ENCODE measurements at places on chromosomes 4 and X.

GRCh38 chrX:17820100-17820499 lies 41.0 kb downstream of the RAI2 start:
- no peak for DNase-seq

- DNase-seq, result peak; percentile 100
Measured at GRCh38 chr4:151540728-151541388, 131.9 kb downstream of the FHIP1A start.

GRCh38 chr4:182736207-182736606 lies 181.0 kb downstream of the DCTD start:
- peak; percentile 92 for DNase-seq

DNA sequence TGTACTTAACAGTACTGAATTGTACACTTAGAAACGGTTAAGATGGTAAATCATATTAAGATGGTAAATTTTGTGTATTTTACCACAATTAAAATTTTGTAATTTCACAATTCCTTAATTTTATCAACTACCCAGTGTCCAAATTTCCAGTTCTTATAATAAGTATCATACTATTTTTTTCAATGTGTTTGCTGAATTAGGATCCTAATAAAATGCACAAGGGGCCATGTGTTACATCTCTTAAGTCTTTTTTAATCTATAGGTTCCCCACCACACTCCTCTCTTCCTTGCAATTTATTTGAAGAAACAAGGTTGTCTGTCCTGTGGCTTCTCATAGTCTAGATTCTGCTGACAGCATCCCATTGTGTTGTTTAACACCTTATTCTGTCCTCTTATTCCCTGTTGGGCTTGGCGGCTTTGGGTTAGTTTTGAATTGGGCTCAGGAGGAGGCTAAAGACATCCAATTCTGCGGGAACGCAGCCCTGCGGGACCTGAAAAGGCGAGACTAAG lies 533 bp upstream of the SYAP1 start:
- no peak for DNase-seq

GRCh38 chrX:31213941-31214340 lies 142.1 kb upstream of the FTHL17 start:
- DNase-seq, result peak; percentile 43

- DNase-seq, result peak; percentile 3
Measured at GRCh38 chr4:31682796-31683195, 962.6 kb downstream of the PCDH7 start.

DNA sequence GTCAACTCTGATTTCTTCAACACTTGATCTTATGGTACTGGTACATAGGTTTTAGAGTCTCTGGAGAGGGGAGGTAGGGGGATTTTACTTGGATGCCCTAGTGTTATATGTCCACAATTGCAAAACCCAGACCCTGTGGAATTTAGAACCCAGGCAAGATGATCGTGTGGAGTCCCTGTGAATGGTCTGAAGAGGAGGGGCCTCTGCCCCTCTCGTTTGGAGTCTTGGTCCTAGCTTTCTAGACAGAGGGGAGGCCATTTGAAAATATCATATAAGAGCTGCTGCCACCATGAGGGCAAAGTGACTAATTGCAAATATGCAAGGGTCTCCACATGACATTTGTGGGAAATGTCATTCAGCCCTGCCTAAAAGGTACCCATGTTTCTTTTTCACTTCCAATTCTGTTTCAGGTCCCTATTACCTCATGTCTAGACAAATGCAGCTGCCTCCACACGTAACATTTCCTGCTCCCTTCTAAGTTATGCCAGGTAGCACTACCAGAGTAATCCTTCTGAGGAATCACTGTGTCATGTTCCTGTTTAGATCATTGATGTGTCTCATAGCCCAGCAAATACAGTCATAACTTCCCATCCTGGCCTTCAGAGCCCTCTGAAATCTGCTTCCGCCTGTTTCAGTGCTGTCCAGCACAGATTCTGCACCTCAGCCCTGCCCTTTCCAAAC lies 126.8 kb downstream of the KLHL8 start:
- peak; percentile 97 for DNase-seq

- DNase-seq, result peak; percentile 17
Measured at GRCh38 chrX:23575281-23575680, 92.0 kb upstream of the PRDX4 start.

DNA sequence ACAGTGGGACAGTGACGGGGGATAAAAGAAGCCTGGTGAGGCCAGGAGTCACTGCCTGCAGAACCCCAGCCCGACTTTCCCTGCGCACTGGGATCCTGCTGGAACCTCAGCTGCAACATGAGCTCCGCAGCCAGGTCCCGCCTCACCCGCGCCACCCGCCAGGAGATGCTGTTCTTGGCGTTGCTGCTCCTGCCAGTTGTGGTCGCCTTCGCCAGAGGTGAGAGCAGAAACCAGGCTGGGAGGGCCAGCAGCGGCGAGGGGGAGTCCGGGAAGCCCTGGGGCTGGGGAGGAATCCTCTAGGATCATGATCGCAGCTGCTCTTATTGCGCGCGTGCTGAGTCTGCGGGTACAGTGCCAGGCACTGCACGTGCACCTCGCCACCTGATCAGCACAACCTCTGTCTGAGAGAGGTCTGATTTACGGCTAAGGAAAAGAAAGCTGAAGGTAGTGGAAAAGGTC lies at the start of gene PF4V1:
Gene PF4V1, plus strand, starts transcription at position 51 of the 459 bp plus-strand sequence. Its CDS starts 67 bp downstream, at position 118.
- DNase-seq, result no peak

GRCh38 chrX:131477498-131477897 lies 66.4 kb upstream of the OR13H1 start:
- no peak for DNase-seq

DNA sequence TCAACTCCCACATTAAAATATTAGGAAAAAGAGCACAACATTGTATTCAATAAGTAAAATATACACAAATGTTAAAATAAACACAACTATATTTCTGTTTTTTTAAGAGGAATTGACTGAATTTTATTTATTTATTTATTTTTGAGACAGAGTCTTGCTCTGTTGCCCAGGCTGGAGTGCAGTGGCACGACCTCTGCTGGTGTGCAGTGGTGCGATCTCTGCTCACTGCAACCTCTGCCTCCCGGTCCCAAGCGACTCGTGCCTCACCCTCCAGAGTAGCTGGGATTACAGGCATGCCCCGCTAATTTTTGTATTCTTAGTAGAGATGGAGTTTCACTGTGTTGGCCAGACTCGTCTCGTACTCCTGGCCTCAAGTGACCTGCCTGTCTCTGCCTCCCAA lies 31.4 kb downstream of the TEX13A start:
- DNase-seq, result no peak

DNA sequence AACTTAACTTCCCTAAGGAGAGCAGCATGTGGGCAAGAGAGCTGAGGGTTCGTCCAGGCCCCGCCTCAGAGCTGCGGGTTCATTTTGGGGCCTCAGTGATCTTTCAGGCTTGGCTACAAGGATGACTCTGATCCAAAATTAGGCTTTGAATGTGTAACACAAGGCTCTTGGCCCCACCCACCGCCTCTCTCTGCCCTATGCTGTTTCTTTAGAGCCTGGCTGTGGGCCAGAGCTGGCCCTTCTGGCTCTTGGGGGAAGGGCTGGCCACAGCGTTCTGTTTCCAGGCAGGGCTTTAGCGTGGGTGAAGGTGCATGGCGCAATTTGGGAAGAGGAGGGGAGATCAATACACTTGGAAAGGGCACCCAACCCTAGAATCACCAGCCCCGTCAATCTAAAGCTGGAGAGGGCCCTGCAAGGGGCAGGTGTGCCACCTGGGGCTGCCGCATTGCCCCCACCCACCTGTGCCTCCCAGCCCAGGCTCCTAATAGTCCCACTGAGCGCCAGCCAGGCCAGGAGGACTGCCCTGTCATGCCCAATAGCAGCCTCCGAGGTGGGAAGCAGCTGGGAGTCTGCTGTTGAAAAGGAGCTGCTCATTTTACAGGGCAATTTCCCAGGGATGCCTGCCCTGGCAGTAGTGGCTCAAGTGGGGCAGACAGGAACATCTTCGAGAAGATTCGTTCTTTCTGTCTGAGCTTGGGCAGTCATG lies 84.5 kb upstream of the MAML3 start:
- DNase-seq, result peak; percentile 46

GRCh38 chr4:9927341-9928007 lies 93.8 kb downstream of the SLC2A9 start:
- no peak for DNase-seq

DNA sequence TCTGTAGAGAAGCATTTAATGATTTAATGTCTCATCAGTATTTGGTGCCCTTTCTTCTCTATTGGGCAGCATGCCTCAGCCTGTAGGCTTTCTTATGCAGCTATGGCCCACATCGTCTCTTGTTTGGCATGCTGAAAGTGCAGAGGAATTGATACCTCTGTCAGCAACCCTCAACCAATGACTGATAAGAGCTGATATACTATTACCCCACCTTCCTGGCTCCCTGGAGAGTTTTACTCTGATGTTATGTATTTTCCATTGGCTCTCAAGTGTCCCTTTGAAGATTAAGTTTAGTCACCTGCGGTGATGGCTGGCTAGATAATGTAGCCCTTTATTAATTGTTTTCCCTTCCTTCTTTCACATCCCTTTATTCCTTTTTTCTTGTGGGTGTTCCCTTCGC lies 41.2 kb upstream of the PDHA2 start:
- no peak for DNase-seq

- DNase-seq, result peak; percentile 60
Measured at GRCh38 chr4:48334236-48334635, 7.1 kb upstream of the SLAIN2 start.

DNA sequence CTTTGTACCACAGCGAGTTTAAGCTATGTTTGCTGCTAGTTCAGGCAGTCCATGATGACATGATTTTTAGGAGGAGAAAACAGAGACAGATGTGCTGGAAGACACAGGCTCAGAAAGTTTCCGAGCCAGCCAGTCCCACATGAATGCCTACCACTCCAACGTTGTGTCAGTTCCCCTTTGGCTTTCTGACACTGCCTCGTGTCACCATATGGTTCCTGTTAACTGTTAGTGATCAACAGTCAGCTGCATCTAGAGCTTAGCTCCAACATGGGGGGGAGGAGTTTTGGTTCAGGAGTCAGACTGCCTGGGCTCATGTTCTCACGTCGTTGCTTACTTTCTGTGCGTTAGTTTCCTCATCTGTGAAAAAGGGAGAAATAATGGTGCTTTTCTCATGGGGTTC lies 343.7 kb downstream of the MID1IP1 start:
- no peak for DNase-seq

DNA sequence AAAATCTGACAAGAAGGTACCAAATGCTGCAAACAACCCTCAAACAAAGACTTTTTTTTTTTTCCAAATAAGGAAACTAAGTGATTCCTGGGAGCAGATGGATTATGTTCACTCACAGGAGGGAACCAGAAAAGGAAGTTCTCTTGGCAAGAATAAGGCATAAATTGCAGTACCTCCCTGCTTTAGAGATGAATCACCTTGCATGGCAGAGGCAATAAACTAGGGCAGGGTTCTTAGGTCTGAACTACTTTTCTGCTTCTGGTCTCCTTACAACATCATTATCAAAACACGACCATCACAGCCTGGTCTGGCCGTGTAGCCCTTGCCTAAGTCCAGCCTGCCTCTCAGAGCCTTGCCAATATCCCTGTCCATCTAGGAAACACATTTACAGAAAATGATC lies 6.3 kb downstream of the TMEM31 start:
- DNase-seq, result peak; percentile 77

DNA sequence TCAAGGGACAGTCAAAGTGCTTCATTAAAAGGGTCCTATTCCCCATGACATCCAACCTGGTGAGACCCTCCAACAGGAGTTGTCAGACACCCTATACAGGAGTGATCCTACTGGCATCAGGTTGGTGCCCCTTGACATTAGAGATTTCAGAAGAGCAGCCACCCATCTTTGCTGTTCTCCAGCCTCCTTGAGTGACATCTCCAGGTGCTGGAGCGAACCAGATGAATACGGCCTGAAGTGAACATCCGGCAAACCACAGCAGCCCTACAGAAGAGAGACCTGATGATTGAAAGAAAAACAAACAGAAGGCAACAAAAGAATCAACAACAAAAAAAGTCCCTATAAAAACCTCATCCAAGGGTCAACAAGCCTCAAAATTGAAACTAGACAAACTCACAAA lies 146.1 kb upstream of the PBDC1 start:
- DNase-seq, result no peak

GRCh38 chrX:78957049-78957767 lies 12.0 kb downstream of the P2RY10 start:
- DNase-seq, result no peak

DNA sequence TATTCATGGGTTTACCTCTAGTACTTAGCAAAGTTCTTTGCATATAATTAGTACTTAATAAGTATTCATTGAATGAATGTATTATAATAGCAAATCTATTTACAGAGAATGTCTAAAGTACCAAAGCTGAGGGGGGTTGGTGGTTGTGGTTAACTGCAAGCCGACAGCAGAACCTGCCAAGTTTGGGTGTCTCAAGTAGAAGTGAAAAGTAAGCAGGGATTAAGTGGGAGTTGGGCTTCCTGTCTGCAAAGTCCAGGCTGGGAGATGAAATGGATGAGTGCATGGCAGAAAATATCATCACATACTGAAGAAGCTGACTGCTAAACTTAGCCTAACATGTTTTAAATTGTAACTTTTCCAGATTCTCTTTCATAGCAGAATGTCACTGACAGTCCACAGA lies 169.6 kb downstream of the CAMK2D start:
- DNase-seq, result no peak

DNA sequence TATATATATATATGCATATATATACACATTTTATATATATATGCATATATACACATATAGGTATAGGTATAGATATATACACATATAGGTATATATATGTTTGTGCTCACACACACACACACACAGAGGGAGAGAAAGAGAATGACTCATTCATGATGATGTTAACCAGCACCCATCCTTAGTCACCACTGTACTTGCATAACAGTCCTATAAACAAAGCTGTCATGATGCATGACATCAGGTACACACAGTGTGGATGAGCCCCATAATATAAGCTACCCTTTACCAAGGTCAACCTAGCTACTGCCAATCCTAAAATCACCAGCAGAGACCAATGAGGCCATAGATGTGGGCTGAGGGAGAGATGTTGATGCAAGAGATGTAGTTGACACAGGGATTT lies 1408.0 kb downstream of the RAPGEF2 start:
- peak; percentile 90 for DNase-seq

DNA sequence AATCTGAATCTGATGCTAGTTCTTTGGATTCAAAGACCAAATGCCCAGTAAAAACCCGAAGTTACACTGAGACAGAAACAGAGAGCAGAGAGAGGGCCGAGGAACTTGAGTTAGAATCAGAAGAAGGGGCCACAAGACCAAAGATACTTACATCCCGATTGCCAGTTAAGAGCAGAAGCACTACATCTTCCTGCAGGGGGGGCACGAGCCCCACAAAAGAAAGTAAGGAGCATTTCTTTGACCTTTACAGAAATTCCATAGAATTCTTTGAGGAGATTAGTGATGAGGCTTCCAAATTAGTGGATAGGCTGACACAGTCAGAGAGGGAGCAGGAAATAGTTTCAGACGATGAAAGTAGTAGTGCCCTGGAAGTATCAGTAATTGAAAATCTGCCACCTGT lies 309.3 kb downstream of the ANK2 start:
- no peak for DNase-seq

All from epithelial cell of esophagus (primary cell).